ENCODE measurements at places on chromosomes 4 and X. TPM values are rescaled to one million over a fixed set of nuclear protein-coding genes. Genes with fewer than 3 reads are reported as not detected.

CUL4B gene
- total RNA-seq, result 24.3 TPM

CCDC110 gene
- total RNA-seq, result 0.42 TPM

ARMCX2 gene
- total RNA-seq, result 92.3 TPM

UGT2A1 gene
- not detected for total RNA-seq

CHIC2 gene
- 35.4 TPM for total RNA-seq

DNA sequence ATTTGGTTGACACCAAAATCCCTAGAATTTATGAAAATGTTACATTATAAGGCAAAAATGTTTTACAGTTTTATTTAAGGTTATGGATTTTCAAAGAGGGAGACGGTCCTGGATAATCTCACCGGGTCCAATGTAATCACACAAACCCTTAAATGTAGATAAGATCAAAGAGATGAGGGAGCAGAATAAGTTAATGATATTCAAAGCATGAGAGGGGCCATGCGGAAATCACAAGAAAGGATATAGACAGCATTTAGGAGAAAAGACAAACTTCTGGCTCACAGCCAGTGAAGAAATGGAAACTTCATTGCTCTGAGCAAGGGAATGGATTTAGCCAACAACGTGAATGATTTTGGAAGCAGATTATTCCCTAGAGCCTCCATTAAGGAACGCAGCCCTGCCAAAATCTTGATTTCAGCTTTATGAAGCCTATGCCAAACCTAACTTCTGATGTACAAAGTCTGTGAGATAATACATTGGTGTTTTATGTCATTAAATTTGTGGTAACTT, 684.4 kb upstream of the GNPDA2 start:
- no peak for DNase-seq

DNA sequence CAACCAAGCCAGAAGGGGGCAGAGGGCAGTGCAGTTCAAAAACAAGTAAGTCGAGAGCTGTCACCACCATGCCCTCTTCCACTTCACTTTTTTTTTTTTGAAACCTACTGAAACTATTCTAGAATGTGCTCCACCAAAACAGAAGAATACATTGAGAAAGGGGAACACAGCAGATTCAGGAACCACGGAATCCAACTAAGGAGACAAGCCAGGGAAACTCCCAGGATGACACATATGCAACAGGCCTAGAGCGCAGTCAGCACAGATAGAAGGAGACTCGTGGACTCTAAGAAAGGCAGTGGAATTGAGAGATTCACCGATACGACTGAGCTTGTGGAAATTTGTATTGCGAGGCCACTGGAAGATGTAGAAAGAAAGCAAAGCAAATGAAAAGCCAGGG, 66.1 kb downstream of the PHKA2 start:
- DNase-seq, result no peak

- no peak for DNase-seq
Observed at GRCh38 chr4:70360460-70360859, at the start of gene SMR3A. Gene SMR3A (plus strand): TSS chr4:70360760. CDS start chr4:70362116, 1,356 bp downstream.

GRCh38 chr4:46196086-46196485, 72.2 kb upstream of the GABRG1 start:
- no peak for DNase-seq
